ENCODE measurements at places on chromosomes 1 and 21.

DNA sequence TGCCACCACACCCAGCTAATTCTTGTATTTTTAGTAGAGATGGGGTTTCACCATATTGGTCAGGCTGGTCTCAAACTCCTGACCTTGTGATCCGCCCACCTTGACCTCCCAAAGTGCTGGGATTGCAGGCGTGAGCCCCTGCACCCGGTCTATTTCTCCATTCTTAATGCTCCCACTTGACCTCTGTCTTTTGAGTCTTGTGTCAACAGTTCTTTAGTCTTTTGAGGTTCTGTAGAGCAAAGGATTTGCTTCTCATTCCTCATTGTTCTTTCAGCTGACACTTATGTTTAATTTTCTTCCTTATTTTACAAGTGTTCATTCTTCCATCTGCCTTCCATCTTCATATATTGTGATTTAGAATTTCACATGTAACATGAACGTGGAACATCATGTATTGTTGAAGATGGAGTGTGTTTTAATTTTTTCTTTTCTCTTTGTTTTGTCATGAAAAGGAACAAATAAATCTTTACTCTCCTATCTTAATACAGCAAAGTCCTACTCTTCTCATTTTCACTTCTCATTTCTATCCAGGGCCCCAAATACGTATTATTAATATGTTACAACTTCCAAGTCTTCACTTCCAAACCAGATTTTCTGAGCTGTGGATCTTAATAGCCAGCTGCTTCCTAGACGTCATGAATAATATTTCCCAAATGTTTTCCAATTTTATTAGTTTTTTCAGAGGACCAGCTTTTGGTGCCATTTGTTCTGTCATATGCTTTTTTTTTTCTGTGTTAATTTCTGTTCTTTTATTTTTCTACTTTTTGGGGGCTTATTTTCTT is 16.9 kb downstream of the MTF2 start:
- DNase-seq = no peak

DNA sequence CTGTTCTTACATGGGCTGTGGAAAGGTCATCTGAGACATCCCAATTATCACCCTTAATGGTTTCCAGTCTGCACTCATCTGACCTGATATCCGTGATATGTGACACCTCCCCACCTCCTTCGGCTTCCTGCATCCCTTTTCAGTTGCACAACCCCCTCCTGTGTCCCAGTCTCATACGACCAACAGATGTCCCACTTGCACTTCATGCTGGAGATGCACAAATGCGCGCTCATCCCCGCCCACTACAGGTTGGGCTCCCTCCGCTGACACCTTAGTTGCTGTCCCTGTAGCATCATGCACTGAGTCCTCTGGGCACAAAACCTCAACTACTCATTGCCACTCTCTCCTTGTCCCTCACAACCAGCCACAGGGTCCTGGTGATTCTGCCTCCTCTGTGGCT is 94.4 kb downstream of the MIS18A start:
- no peak for DNase-seq

DNA sequence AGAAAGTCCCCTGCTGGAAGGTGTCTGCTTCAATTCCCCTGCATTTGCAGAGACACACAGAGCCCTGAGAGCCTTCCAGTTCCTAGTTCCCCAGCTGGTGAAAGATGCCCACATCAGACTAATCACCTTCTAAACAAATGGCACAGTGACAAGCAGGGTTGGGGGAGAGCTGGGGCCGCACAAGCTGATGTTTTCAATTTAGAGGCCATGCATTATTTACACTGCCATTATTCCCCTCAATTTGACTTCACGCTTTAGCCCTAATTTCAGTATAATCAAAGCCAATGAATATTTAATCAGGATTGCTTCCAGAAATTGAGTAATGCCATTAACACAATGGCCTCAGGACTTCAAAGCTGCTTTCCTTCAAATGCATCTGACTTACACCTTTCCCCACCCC is 81.5 kb downstream of the BEND5 start:
- DNase-seq = no peak

- no peak for DNase-seq
Measured at GRCh38 chr1:93196591-93196990, 16.1 kb downstream of the CCDC18 start.

- no peak for DNase-seq
Measured at GRCh38 chr1:19289244-19289643, 674 bp upstream of the AKR7A3 start.

- DNase-seq = no peak
Measured at GRCh38 chr1:234851450-234852438, 241.8 kb upstream of the IRF2BP2 start.

DNA sequence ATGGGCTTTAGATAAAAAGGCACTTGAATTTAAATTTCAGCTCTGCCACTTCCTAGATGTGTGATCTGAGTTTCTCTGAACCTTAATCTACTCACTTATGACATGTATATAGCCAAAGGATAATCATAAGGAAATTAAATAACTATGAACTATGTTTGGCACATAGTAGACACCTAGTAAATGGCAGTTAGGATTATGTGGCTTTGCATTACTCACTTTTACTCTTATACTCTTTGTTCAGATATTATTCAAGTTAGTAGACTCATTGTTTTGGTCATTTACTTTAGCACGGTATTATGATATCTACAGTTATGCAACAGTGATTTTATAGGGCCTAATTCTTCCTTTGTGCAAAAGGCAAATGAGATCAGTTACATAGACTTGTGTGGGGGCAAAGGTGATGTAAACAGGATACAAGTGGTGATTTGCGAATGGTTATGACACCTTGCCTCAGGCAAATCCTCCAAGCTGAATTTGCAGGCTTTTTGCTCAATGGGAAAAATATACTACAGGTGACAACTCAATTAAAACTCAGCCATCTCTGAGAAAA is 297.2 kb upstream of the PBX1 start:
- no peak for DNase-seq

DNA sequence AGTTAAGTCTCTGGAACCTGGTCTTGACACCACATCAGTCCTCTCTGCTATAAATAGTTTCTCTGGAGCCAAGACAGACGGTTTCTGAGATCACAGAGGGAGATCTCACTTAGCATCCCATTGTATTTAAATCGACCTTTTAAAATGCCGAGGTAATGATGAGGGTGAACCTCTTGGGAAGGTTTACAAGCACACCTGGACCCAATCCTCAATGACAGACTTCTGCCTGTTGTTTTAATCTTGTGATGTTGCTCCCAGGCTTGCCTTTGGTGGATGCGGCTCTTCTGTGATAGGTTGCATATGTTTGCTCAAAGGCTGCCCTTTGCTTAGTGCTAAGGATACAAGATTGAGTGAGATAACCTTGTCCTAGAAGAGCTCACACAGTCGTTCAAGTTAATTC is 104.6 kb upstream of the L1TD1 start:
- DNase-seq = no peak

GRCh38 chr1:9315411-9316079 is 22.9 kb downstream of the SPSB1 start:
- peak; percentile 81 for DNase-seq

- no peak for DNase-seq
Measured at GRCh38 chr21:42755766-42756579, 102.6 kb downstream of the PDE9A start.

DNA sequence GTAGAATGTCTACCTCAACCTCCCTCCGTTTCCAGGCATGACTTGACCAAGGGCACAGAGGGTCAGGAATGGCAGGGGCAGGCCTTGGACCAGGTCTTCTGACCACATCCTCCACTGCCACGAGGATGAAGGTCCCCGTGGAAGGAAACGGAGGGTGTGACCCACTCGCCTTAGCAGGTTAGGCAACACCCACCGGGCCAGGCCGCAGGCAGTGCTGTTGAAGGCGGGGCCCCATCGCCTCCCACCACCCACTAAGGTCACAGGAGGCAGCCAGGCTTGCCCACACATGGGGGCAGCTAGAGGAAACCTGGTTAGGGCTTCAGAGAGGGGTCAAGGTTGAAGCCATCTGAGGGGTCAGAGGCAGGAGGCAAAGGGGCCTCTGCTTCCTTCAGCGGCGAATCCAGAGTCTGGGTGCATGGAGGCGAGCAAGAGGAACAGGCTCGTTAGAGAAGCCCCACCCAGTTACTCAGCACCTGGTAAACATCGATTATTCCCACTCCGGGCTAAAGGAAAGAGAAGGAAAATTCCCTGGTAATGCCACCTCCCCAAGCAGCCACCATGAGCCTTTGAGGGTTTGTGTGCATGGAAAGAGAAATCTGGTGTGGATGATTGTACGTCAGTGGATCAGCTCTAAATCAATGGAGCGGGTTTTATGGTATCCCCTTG is 37.0 kb downstream of the RIPK4 start:
- no peak for DNase-seq

- DNase-seq = no peak
Measured at GRCh38 chr1:96513136-96513535, 208.4 kb upstream of the PTBP2 start.

DNA sequence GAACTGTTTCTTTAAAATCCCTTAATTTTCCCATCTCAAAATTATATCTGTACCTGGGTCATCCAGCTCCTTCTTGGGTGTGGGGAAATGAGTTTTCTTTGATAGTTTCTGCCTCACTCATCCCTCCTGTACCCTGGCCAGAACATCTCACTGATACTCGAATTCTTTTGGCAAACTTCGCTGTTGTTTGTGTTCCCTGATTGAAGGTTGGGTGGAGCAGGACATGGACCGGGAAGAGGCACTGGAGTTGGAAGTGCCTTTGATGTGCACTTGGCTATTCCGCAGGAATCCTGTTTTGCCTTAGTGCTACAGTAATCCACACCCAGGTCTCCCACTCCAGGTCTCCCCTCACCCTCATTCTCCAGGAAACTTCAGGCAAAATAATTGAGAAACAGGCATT is 11.2 kb downstream of the MINDY1 start:
- no peak for DNase-seq
